Activated CD8-positive, alpha-beta memory T cell treated with anti-CD3 and anti-CD28 coated beads, Interleukin-2, amount 10 ng/mL, durations not matched to agents 7 days and 5 days (primary cell): ENCODE measurements at places on chromosomes 7 and 10. TPM values are rescaled to one million over a fixed set of nuclear protein-coding genes. Genes with fewer than 3 reads are reported as not detected.

Gene PCLO
- total RNA-seq = not detected

Gene FAM204A
- 51.7 TPM for total RNA-seq

- no peak for DNase-seq
Observed at GRCh38 chr7:90595342-90595800, 750 bp upstream of the CDK14 start.

DNA sequence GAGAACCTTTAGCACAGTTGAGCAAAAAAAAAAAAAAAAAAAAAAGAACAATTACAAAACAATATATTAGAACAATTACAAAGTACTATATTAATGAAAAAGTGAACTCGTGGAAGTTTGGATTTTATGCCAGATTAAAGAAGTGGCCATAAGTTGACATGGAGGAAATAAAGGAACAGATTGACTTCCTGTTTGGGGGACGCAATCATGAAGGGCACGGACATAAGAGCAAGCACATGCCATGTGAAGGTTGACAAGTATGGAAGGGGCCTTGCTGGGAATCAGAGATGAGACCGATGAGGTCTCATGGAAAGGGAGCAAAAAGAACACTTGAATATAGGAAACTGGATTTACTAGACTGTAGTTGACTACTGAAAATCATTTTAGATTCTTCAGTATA, 61.7 kb downstream of the ICA1 start:
- no peak for DNase-seq

Gene KCP
- 0.20 TPM for total RNA-seq

- no peak for DNase-seq
Observed at GRCh38 chr7:69630292-69630691, 32.0 kb downstream of the AUTS2 start.

Gene RNF133
- total RNA-seq = not detected

DNA sequence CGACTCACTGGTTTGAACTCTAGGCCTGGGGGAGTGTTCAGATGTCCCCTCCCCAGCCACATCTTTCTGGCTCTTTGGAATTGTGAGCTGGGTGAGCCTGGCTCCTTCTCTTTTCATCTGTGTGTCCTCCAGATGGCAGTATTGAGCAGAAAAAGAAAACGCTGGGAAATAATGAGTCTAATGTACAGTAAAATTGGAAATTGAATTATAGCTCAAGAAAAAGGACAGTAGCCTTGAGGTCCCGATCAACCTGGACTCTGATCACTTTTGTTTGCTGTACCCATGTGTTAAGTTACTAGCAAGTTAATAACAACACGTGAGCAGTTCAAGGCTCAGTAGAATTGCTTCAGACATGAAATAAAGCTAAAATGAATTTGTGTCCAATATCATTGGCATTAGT, 77.9 kb downstream of the SNX10 start:
- no peak for DNase-seq

DNA sequence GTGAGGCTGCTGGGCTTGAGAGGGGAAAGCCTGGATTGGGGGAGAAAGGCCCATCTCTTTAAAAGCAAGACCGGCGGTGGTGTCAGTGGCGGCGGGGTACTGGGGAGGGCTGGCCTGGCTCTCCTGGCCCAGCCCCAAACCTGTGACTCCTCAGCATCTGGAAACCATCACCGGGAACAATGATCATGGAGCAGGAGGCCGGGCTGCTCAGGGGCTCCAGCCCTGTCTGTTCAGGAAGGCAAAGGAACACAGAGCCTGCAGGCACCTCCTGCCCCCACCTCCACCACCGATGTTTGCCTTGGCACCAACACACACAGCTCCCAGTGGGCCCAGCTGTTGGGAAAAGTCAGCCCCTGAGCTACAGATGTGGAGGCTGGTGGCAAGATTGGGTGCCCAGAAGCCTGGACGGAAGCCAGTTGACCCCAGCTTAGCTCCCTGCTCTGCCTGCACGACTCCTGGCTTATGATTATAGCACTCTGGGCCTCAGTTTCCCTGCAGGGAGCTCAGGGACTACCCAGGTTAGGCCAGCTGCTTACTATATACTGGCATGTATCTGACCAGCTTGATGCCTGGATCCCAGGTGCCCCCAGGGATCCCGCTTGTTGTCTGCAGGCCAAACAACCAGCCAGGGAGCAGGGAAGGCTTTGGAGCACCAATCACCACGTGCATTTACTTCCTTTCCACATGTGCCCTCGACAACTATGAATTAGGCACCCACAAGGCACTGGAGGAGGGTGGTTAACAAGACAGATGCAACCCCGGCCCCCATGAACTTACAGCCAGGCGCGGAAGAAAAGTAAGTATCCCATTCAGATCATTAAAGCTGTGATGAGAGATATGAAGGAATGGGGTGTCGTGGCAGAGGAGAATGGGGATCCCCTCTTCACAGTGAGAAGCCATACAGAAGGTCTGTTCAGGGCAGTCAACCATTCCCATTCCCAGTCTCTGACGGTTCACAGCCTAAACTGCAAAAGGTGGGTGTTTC, 37.3 kb downstream of the ZCCHC24 start:
- DNase-seq = no peak

GRCh38 chr10:91758303-91759146, 39.7 kb upstream of the TNKS2 start:
- DNase-seq = no peak

Gene OR6B1
- not detected for total RNA-seq

DNA sequence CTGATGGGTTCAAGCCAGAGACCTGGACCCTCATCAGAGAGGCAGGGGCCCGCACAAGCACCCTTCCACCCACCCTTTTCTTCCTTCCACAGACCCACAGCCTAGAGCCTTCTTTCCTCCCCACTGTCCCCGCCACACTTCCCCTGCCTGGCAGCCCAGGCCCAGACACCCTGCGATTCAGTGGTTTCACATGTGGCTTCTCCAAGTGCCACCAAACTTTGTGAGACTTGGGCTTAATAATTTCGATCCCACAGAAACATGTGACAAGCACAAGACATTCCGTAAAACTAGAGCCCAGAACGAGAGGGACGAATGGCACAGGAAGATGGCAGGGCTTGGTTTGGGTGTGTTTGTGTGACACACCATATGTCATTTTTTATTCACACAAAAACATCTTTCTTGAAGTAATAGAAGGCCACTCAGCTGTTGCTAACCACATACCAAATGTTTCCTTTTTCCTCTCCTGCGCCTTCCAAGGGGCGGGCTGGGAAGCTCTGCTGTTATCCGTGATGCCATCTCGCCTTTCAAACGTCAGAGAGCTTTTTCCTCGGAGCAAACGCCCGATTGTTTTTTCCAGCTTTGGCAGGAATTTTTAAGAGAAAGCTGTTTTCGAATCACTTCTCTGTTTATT, 162.9 kb downstream of the GRK5 start:
- DNase-seq = peak; percentile 44

GRCh38 chr10:113015201-113015600, 65.2 kb downstream of the TCF7L2 start:
- no peak for DNase-seq

DNA sequence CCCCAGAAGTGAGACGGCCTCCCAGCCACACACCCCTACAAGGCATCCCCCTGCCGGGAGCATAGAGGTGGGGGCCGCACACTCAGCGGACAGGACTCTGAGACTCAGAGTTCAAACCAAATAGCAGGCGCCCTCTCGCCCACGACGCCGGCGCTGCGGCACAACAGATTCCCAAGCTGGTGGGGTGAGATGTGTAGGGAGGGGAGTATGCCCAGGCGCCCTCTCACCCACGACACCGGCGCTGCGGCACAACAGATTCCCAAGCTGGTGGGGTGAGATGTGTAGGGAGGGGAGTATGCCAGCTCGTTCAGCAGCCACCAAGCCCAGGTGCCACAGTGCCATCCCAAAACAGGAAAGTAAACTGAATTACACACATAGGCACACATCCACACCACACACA, 64.7 kb downstream of the TCERG1L start:
- DNase-seq = no peak

Gene NXPH1
- not detected for total RNA-seq

Gene UPK3B
- not detected for total RNA-seq

GRCh38 chr7:22320416-22320815, 36.5 kb downstream of the RAPGEF5 start:
- DNase-seq = no peak

DNA sequence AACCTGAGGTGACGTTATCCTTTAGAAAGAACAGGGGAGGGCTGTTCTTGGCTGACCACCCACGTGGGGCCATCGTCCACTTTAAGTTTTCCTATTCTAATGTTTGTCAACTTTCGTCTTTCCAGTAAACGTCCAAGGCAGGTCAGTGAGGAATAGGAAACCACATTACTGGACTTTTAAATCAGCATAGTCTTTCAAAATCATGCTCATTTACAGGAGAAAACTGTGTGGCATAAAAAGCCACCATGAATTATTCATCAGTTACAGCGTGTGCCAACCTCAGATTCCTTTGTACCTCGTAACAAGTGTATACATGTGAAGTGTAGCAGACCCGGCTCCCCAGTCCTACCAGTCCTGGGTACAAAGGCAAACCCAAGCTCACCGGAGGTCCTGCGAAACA, 25.1 kb upstream of the ABLIM1 start:
- no peak for DNase-seq

- DNase-seq = no peak
Observed at GRCh38 chr7:139396323-139396951, 36.7 kb downstream of the LUC7L2 start.

- no peak for DNase-seq
Observed at GRCh38 chr10:116385311-116385710, 42.3 kb upstream of the PNLIPRP3 start.

Gene SLC13A4
- not detected for total RNA-seq

DNA sequence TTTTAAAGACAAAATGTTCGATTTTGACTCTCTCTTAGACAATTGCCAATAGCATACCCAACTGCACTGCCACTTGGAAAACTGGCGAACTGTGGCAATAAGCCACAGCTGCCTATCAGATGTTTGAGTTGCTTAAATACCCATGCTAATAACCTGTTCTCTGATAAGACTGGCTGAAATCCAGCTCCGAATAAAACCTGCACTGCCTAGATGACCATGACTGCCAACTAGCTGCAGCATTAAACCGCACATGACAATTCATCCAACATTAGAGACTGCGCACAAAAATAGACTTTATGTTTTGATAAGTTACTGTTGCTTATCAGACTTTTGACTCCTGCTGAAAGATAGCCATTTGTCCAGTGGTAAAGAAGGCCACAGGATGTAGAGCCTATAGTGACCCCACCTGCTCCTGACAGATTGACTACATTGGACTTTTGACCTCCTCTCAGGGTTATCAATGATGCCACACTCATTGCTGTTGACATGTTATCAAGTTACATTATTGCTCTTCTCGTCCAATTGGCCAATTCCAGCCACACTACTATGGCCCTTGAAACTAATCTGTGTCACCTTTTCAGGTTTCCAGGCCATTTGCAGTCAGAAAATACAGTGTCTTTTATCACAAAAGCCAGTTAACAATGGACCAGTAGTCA, 299.0 kb downstream of the HGF start:
- DNase-seq = no peak

DNA sequence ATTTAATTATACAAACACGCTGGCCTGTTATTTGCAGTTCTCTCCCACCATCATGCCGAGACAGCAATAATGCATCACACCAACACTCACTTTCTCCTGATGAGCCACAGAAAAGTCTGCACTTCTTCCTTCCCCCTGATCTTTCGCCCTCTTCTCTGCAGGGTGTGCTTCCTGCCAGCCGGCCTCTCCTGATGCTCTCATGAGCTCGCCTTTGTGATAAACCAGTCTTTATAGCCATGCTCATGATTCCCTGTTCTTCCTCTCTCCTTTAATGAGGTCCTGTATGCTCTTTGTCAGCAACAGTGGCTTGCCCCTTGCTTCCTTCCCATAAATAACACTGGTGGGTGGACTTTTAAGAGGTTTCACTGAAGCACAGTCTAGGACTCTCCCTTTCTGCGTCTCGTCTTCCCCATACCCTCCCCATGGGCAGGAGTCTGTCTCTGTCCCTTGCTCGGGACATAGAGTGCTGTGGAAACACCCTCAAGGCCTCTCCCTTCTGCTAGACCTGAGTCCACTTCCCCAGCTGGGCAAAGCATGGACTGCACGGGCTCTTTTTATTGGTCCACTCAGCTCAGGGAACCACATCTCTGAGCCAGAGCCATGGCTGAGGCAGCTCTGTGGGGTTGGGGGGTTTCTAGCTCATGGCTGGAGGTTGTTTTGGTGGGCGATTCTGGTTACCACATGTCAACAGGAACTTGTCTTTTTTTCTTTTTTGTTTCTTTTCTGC, 133.9 kb downstream of the C10orf105 start:
- no peak for DNase-seq

GRCh38 chr10:48776528-48776927, 91.9 kb downstream of the WDFY4 start:
- peak; percentile 15 for DNase-seq

DNA sequence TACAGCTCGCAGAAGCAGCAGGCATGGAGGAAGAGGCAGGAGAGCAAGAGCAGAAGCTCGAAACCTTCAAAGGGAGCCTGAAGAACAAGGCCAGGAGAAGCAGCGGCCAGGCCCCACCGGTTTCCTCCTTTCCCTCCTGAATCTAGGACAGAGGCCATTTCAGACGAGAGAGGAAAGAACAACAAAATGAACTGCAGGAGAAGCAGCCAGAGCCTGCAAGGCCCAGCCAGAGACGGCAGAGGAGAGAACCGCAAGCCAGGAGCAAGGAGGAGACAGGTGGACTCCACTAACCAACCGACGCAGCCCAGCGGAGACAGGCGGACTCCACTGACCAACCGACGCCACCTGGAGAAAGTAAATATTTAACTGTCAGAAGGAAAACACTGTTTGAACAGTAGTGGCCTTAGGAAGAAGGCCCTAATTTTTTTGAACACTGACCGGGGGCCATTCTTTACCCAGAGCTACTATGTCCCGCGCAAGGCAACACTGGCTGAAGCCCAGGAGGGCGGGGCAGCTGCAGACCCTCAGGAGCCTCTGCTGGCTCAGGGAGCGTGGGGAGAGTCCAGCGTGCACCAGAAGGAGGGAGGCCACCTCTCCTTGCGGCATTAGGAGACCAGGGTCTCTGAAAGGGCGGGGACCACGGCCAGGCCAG, 559.2 kb downstream of the PTPRN2 start:
- no peak for DNase-seq

Gene NKX1-2
- total RNA-seq = not detected

Gene STEAP1B
- total RNA-seq = not detected

DNA sequence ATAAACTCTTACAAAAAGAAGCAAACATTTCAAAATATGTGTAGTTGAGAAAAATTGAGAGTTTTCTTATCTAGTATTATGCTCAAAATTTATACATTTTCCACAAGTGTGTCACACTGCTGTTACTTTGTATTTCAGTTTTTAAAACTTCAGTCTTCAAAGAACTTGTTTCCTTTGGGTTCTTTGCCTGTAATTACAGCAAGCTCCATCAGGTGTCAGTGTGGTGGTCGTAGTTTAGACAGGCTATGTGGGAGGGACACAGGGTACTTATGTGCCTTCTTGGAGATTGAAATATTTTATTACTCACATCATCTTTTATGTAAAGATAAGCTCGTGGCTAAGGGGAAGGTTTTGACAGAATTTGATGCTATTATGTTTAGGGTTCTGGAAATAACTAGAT, 360.5 kb downstream of the FGFR2 start:
- no peak for DNase-seq
